Thoracic aorta endothelial cell (primary cell): ENCODE measurements at places on chromosomes 5 and 9. TPM values are rescaled to one million over a fixed set of nuclear protein-coding genes. Genes with fewer than 3 reads are reported as not detected.

The LRRC70 gene
- total RNA-seq, result 42.6 and 45.2 TPM in 2 replicates

The SFXN1 gene
- 98.4 and 133 TPM in 2 replicates for total RNA-seq

The GOLM1 gene
- 76.7 and 87.0 TPM in 2 replicates for total RNA-seq

The NUTM2G gene
- not detected in 2 replicates for total RNA-seq

The FBXO10 gene
- 9.5 and 9.8 TPM in 2 replicates for total RNA-seq

The FAM219A gene
- 18.8 and 25.6 TPM in 2 replicates for total RNA-seq

The ARHGEF39 gene
- total RNA-seq, result 1.5 and 4.2 TPM in 2 replicates

The SPINK5 gene
- 0.13 and 0.29 TPM in 2 replicates for total RNA-seq

The NAIF1 gene
- 6.6 and 7.7 TPM in 2 replicates for total RNA-seq

The CFAP77 gene
- not detected in 2 replicates for total RNA-seq

The PITX1 gene
- total RNA-seq, result 0.57 and 0.93 TPM in 2 replicates

The CLIC3 gene
- 0.14 and 0.27 TPM in 2 replicates for total RNA-seq

The GADD45G gene
- 0.29 and 0.53 TPM in 2 replicates for total RNA-seq

The ARHGEF37 gene
- total RNA-seq, result 8.0 TPM in 2 replicates

The PGGT1B gene
- total RNA-seq, result 18.3 and 20.2 TPM in 2 replicates

The TRIO gene
- total RNA-seq, result 248 and 249 TPM in 2 replicates

The GABRA1 gene
- not detected in 2 replicates for total RNA-seq
